Activated CD4-positive, CD25-positive, alpha-beta regulatory T cell treated with anti-CD3 and anti-CD28 coated beads, Interleukin-2, amount 50 U/mL, for 24 hours (primary cell): ENCODE measurements at places on chromosomes 1 and 21.
A peak's percentile ranks its signal among the peaks of the same experiment; 100 is the strongest.

GRCh38 chr1:27601771-27602461 is 2.0 kb downstream of the AHDC1 start:
- no peak for ATAC-seq

DNA sequence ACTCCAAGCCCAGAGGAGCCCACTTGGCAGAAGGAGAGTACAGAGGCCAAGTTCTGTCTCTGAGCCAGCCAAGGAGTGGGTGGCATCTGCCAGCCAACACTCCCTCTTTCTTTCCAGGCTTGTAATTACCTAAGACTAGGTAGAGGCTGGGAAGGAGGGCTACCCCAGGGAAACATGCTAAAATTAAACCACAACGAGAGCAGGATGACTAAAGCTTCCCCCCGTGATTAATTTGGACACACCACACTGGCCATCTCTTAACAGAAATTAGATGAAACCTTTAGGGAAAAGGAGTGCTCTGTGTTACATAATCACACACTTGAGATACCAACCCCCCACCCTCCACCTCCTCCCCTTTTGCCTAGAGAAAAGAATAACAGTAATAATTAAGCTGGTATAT is 102.1 kb upstream of the ZC3H12A start:
- no peak for ATAC-seq

GRCh38 chr1:66539491-66539890 is 5.5 kb downstream of the SGIP1 start:
- no peak for ATAC-seq

GRCh38 chr1:40930174-40930964 is 49.1 kb upstream of the CTPS1 start:
- no peak for ATAC-seq

DNA sequence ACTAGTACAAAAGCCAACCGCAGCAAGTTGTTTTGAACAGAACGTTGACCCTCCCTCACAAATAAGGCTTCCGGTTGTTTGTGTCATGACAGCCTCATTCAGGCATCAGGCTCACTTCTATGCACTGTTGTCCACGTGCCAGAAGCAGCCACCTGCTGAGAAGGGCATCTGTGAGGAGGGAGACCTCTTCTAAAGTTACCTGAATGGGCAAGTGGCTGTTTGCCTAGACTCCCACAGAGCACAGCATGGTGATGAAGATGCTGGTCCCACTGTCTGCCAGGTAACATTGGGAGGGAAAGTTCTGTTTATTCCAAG is 176.1 kb downstream of the CLIC6 start:
- no peak for ATAC-seq

- no peak for ATAC-seq
Observed at GRCh38 chr1:87993051-87993450, 664.4 kb downstream of the LMO4 start.

DNA sequence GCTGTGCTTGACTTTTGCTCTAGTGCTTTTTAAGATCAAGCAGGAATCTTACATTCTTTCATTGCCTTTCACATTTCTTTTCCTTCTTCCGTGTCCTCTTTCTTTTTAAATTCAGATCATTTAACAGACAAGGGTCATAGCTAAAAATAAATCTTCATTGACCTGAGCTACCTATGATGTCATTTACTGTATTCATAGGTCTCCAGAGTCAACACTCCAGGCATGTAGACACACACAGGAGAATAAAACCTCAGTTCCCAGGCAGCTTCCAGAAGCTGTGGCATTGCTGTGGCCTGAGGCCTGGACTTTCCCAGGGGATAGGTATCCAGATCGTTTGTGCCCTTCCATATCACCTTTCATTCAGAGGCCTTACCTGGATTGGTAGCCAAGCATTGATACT is 38.5 kb upstream of the ENAH start:
- ATAC-seq = no peak

GRCh38 chr1:178496410-178497135 is at the start of gene CLEC20A:
Gene CLEC20A, minus strand, starts transcription at chr1:178496964. Its CDS starts 25 bp downstream, at chr1:178496939.
- ATAC-seq = no peak

- ATAC-seq = no peak
Observed at GRCh38 chr1:209584231-209584672, 738 bp downstream of the CAMK1G start.

DNA sequence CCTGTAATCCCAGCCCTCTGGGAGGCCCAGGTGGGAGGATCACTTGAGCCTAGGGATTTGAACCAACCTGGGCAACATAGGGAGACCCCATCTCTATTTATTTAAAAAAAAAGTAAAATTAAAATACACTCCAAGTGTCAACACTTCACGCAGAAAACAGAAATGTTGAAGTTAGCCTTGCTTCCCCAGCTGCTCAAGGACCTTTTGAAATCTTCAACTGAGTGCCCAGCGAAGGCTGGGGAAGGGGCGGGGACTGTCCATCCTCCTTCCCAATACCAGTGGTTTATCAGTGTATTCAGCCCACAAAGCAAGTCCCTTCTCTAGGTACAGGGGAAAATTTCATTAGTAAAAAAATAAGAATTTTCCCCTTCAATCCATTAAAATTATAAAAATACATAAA is 2.2 kb upstream of the DNAJC28 start:
- ATAC-seq = no peak

DNA sequence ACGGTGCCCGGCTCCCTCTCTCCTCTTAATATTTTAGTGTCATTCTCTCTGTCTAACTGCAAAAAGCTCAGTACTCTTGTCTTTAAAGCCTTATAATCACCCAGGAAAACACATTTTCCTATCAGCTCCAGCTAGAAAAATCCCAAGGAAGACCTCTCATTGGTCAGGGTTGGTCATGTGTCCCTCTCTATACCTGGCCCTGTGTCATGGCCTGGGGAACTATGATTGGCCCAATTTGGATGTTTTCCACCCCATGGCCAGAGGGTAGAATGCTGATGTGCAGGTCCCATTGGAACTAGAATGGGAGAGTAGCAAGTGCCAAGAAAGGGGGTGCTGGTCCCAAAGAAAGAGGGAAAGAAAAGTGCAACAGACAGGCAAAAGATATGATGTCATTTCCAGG is 27.3 kb downstream of the CAMK2N1 start:
- no peak for ATAC-seq

GRCh38 chr1:7928247-7928646 is 12.4 kb downstream of the TNFRSF9 start:
- no peak for ATAC-seq

DNA sequence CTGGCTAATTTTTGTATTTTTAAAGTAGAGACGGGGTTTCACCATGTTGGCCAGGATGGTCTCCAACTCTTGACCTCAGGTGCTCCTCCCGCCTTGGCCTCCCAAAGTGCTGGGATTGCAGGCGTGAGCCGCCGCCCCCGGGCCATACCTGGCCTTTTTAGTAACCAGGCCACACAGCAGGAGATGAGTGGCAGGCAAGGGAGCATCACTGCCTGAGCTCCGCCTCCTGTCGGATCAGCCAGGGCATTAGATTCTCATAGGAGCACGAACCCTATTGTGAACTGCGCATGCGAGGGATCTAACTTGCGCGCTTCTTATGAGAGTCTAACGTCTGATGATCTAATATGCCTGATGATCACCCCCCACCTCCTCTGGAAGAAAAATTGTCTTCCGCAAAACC is 308.7 kb upstream of the PRMT6 start:
- no peak for ATAC-seq

GRCh38 chr1:169120066-169120465 is 13.6 kb downstream of the ATP1B1 start:
- ATAC-seq = no peak

- no peak for ATAC-seq
Observed at GRCh38 chr1:157090771-157091170, 8.8 kb downstream of the ETV3L start.

DNA sequence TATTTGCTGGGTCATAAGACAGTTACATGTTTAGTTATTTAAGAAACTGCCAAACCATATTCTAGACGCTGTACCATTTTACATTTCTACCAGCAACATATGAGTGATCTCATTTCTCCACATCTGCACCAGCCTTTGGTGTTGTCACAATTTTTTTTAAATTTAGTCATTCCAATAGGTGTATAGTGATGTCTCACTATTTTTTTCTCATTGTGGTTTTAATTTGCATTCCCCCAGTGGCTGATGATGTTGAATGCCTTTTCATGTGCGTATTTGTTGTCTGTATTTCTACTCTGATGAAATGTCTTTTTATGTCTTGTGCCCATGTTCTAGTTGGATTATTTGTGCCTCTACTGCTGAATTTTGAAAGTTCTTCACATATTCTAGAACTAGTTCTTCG is 38.4 kb downstream of the NFASC start:
- ATAC-seq = peak; percentile 36

GRCh38 chr1:180611016-180611930 is 20.5 kb upstream of the XPR1 start:
- ATAC-seq = no peak

GRCh38 chr1:45016090-45016697 is 4.1 kb downstream of the UROD start:
- ATAC-seq = no peak

DNA sequence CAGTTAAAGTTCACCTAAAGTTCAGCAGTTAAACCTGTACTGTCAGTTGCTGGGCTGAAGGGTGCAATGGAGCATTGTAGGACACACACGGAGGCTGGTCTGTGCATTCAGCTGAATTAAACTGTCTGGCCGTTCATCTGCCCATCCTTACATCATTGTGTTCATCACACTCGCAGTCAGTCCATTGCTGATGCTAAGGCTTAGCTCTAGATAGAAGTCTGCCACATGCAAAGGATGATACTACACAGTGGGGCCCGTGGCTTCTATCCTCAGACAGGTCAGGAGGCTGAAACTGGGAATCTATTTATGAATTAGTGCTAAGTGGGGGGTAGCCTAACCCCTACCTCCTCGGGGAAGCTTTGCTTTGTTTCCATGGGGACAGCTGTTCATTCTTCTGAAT is 60.4 kb downstream of the CNIH3 start:
- ATAC-seq = no peak

- no peak for ATAC-seq
Observed at GRCh38 chr1:200039849-200040474, 12.5 kb downstream of the NR5A2 start.

- ATAC-seq = no peak
Observed at GRCh38 chr1:58583496-58583895, 6.4 kb upstream of the TACSTD2 start.

DNA sequence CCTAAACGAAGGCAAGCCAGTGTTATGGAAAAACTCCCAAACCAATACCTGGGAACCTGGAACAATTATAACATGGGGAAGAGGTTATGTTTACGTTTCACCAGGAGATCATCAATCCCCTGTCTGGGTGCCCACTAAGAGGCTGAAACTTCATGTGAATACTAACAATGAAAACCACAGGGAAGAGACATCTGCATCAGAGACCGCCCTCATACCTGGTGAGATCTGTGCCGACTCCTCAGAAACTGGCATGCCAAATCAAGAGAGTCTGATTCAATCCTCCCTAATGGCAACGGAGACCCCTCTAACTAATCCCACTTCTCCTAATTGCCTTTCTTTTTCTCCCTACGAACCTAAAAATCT is 163.2 kb downstream of the IER5 start:
- ATAC-seq = no peak

DNA sequence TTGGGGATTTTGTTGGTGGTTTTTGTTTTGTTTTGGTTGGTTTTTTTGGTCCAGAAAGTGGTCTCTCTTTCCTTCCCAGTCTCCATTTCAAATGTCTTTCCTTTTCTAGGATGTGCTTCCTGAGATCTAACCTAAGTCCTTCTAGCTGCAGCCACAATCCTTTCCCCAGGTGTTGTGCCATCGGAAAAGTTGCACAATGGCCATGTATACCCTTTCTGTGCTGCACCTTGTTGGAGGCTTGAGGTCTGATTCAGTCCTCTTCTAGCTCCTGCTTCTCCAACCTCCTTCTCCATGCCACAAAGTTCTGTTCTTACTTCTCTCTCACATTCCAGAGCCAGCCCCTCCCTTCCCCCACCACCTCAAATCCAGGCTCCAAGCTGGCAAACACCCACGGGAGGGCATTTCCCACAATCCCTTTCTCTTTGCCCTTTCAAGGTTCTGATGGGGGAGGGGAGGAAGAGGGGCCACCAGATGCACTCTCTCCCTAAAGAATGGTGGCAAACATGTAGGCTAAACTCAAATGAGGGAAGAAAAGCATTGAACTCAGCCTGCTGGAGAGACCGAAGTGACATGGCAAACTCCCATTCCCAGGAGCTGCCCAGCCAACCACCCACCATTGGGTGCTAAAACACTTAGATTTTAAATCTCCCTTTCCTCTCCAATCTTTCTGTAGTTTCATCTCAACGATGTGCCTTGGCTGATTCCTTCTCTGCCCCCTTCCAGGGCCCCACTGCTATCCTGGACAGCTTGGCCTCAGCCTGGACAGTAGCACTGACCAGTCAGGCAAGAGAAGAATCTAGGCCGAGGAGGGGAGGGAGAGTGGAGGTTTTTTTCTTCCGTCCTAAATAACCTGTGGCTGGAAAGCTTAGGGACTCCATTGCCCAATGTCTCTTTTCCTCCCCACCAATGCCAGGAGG is 2.9 kb downstream of the KCNJ10 start:
- ATAC-seq = no peak

DNA sequence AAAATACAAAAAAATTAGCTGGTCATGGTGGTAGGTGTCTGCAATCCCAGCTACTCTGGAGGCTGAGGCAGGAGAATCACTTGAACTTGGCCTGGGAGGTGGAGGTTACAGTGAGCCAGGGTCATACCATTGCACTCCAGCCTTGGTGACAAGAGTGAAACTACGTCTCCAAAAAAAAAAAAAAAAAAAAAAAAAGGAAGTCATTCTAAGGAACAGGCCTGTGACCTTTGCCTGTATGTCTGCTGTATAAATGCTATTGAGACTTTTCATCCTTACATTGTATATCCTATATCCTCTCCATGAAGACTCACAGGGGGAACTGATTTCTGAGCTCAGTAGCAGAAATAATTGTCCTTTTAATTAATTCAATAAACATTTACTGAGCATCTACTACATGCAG is 7.5 kb upstream of the CTPS1 start:
- no peak for ATAC-seq

DNA sequence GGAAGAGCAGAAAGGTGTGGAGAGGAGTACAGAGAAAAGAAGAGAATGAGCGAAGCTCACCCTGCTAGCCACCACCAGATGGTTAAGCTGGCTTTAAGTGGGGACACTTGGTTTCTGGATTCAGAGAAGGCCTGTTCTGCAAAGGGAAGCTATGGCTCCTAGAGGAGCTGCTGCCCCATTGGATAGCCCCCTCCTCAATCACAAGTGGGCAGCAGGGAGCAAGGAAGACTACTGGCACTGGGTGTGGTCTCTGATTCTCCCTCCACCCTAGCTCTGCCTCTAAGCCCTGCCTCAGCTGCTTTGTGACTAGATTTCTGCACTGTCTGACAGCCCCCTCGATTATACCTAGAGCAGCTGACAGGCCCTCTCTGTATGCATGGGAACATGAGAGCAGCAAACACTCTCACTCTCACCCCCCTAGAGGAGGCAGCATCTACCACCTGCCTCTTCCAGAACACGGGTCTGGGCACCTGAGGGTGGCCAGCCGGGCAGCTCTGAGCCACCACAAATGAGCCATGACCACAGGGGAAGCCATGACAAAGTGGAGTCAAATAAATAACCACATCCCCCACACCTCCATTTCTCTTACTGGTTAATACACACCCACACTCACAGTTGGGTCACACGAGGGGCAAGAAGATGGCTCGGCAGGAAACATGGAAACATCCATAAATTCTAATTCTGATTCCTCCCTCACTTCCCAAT is 13.6 kb downstream of the PLEKHA6 start:
- peak; percentile 21 for ATAC-seq

- ATAC-seq = no peak
Observed at GRCh38 chr1:53579221-53580008, 120.2 kb downstream of the DMRTB1 start.
